IMR-90 (cell line): ENCODE measurements at places on chromosomes 6 and 20. TPM values are rescaled to one million over a fixed set of nuclear protein-coding genes. Genes with fewer than 3 reads are reported as not detected.

DNA sequence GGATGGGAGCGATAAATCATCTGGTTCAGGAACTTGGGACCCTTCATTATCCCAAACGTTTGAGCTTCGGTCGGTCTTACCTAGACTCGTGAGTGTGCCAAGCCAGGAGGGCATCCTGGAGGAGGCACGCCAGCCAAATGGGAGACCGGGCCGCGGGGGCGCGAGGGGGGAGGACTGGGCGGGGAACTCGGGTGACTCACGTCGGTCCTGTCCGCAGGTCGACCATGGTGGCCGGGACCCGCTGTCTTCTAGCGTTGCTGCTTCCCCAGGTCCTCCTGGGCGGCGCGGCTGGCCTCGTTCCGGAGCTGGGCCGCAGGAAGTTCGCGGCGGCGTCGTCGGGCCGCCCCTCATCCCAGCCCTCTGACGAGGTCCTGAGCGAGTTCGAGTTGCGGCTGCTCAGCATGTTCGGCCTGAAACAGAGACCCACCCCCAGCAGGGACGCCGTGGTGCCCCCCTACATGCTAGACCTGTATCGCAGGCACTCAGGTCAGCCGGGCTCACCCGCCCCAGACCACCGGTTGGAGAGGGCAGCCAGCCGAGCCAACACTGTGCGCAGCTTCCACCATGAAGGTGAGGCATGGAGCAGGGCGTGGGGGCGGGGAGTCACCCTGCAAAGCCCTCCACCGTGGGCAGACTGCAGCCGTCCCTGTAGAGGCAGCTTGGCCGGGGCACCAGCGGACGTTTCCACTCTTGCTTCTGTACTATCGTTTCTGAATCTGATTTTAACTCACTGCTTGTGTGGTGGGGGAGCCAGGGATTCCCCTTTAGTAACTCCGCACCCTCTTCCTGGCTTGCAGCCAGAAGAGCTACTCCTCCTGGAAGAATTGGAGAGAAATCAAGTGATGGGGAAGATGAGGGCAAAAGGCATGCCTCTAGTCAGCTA lies 2.7 kb downstream of the BMP2 start:
- DNase-seq: no peak

- peak; percentile 78 for DNase-seq
These were observed 216.8 kb downstream of the TMEM242 start for GRCh38 chr6:157106487-157106886.

GRCh38 chr6:82554666-82555065 lies 191.0 kb downstream of the TPBG start:
- no peak for DNase-seq

DNA sequence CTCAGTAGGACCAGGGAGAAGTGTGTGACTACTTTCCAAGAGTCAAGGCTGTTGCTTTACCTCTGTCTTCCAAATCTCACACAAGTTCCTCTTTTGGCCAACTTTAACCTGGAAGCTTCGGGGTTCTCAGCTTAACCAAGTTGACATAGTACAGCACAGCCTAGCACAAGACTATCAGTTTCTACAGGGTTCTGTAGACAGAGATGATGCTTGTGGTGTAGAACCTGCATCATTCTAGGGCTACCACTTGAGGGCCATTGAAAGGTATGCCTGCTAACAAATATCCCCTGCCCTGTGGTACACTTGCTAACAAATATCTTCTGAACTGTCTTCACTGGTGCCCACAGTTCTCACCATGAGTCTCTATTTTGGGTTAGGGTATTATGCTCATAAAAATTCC lies 62.0 kb upstream of the MAP3K7 start:
- no peak for DNase-seq

The DNMT3B gene
- polyA plus RNA-seq: 1.9 TPM in 2 replicates

The HRH3 gene
- polyA plus RNA-seq: not detected in 2 replicates

DNA sequence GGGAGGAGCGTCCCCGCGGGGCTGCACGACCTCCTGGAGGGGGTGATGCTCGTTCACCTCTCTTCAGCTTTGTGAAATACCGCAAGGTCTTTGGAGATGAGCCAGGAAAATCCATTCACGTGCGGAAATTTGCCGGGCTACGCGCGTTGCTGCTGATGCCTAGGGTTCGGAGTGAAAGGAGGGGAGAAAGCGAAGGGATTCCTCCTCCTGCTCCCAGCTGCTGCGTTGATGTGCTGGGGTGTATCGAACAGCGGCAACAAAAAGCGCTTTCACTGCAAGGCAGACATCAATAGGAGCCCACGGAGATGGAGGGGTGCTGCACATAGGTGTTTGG lies 391 bp upstream of the B3GAT2 start:
- no peak for DNase-seq

- DNase-seq: no peak
These were observed 65.4 kb downstream of the OR2J2 start for GRCh38 chr6:29236060-29236459.

GRCh38 chr6:133568970-133569889 lies 319.7 kb upstream of the TCF21 start:
- peak; percentile 91 for DNase-seq

The MAS1 gene
- polyA plus RNA-seq: under 0.01 TPM in 1 of 2 replicates, not detected in the other

DNA sequence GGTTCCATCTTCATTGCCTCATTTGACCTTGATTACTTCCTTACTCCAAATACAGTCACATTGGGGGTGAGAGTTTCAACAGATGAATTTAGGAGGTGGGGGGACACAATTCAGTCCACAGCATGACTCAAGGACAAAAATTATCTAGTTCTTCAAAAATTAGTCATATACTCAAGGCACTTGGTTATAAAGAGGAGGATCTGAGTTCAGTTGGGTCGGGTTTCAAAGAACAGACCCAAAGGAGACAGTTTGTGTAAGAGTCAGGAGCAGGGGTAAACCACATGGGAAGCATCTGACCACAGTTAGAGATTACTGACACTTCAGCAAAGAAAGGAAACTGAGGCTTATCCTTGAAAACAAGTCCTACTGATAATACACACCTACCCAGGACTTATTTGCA lies 138.0 kb downstream of the TBC1D7 start:
- DNase-seq: no peak

The AFDN gene
- 11.6 and 12.4 TPM in 2 replicates for polyA plus RNA-seq

The TGM3 gene
- polyA plus RNA-seq: not detected in 2 replicates

GRCh38 chr6:31859923-31860322 lies 2.7 kb downstream of the NEU1 start:
- no peak for DNase-seq

DNA sequence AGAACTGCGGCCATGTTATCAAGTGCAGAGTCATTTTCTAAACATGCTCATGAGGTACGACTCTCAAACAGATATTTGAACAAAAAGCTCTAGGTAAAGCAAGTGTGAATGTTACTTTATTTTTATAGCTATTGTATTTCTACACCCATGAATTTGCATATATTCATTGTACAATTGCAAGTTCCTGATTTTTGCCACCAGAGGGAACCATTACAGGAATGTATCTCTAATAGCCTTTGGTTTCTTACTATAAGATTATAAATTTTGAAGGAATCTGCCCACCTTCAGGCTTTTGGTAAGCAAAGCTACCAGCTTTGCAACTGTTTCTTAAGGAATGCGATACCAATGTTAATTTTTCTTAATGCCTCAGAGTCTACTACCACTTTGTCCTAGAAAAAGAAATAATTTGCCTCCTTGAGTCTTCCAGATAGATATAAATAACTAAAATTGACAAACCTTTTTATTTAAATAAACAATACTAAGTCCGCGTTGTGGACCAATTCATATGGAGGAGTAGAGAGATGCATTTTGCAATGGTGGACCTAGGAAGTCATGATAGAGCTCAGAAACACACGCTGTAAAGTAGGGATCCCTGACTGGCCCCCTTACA lies 125.4 kb upstream of the SAMD5 start:
- peak; percentile 41 for DNase-seq

DNA sequence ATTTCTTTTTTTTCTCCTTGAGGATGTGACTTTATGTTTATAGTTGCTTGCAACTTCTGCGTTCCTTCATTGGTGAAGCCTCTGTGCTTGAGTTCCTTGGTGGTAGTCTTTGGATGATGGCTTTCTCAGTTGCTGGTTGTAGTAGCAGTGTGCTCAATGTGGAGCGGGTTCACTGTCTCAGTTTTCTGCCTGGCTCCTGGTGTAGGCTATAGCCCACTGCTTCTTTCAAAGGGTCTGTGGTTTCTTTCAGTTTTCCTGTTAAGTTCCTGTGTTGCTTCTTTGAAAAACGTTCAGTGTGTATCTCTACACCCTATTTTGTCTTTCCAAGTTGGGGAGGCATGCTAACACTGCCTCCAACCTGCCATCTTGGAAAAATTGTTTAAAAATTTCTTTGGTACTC lies 33.9 kb upstream of the ZBTB24 start:
- no peak for DNase-seq

The CD24 gene
- polyA plus RNA-seq: 0.07 and 0.09 TPM in 2 replicates

DNA sequence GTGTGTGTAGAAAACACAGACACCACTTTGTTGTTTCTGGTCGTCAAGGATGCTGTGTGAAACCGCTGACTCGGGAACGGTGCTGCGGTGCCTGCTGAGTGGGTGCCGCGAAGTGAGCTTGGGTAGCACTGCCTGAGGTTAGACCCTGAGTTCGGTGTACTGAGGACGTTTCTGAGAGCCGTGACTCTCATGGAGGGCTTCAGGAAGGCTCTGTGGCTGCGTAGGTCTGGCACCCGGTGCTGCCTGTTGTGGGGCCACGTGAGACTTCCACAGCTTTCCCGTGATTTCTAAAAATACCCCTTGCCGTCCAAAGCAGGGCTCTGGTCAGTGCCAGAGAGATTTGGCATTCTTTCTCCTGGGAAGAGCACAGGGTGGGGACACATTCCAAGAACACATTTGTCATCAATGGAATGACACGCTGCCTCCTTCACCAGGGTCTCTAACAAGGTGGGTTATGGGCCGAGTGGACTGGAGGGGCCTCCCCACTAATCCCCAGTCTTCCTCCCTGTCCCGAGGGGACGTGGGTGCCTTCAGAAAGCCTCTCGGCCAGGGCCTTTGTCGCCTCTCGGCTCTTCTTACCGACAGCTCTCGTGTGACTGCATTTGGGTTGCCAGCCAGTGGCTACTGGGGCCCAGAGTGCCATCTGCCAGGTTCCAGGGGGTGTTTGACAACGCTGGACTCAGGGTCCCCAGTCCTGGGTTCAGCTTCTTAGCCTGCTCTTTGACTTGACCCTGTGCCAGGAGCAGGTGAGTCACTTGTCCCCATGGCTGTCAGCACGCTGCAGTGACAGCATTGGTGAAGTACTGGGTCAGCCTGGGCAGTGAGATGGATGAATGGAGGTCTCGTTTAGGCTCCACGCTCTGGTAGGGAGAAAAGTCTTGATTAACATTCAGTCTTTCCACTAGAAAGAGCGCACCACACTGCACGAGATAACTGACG lies 62.2 kb downstream of the SYNJ2 start:
- DNase-seq: no peak

DNA sequence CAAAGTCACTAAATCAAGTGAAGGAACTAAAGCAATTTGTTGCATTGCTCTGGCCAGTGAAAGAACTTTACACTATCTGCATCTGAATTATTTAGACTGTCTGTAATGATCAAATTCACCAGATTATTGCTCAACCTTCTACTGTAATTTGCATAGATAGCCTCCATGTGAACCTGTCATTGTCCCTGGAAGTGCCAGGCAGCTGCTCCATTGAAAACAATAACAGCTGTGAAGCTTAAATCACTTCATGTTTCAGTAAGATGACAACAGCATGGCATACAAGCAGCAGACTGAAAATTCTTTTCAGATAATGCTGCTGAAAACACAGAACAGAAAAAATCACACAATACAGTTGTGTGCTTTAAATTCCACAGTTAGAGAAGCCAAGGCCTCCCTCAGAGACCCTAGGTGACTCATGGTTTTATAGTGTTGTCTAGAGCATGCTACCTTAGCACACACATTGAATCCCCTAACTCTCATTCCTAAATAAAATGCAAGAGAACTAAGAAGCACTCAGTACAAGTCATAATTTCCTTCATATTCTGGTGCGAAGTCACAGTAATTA lies 248.9 kb downstream of the TPBG start:
- no peak for DNase-seq

GRCh38 chr6:158514176-158514575 lies 45.7 kb upstream of the TMEM181 start:
- no peak for DNase-seq

DNA sequence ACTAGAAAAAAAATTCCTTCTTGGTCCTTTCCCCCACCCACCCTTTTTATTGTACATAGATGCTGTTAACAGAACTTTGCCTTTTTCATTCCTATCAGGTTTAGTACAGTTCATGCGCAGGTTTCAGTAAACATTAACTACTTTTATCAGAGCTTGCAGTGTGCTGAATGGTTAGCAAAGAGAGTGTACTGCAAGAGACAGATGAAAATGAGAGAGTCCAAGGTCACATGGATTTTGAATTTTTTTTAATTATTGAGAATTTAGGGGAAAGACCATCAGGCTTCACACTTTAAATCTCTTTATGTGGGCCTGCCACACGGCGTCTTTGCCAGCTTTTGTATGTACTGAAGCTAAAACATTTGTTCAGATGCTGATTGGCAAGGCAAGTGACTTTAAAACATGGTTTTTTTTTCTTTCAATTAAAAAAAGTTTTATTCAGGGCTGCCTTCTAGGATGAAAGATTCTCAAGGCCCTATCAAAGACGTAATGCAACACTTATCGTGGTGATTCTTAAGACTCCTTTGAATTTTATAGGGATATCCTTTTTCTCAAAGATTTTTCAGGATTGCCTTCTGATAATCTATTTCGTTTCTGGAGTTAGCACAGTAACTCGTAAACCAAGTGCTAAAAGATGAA lies 32.2 kb downstream of the RREB1 start:
- DNase-seq: no peak

GRCh38 chr20:37154684-37155298 lies 24.3 kb upstream of the RPN2 start:
- no peak for DNase-seq

The TSPO2 gene
- polyA plus RNA-seq: not detected in 2 replicates
